ENCODE measurements at places on chromosomes 2 and 18.

- no peak for DNase-seq
These were observed 150.9 kb downstream of the EHBP1 start for GRCh38 chr2:62856228-62857040.

DNA sequence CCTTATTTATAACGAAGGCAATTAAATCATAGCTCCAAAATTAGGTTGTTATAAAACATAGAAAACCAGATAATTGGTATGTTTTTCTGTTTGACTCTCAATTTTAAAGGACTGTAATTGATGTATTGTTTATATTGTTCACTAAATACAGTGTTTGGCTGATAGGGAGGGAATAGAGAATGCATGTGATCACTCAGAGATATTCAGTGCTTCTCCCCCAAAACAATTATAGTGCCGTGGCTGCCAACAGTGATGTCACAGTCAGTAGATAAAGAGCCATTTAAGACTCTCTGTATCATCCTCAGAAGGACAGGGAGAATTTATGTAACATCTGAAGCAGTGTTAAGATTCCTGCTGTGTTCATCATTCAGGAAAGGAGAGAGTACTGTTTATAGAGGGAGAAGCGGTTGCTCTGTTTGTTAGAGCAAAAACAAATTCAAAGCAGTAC, 69.6 kb downstream of the PHLPP1 start:
- DNase-seq = no peak

GRCh38 chr18:39188278-39188677, 1622.7 kb upstream of the CELF4 start:
- DNase-seq = no peak

GRCh38 chr2:102425441-102426132, 2.6 kb downstream of the IL18RAP start:
- DNase-seq = no peak

DNA sequence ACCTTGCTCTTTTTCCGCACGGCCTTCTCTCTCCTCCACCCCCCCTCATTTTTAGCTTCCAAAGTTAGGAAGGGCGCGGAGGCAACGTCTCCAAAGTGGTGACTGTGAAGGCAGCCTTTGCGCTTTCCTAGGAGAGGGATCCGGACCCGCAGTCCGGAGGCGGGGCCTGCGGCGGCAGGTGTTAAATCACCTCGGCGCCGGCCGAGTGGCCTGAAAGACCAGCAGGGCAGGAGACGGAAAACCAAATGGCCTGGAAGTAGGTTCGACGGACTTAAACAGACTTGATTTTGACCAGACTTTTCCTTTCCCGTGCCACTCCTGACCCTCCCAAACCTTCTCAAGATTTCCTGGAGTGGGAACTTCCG, 615 bp downstream of the GORASP2 start:
- no peak for DNase-seq

DNA sequence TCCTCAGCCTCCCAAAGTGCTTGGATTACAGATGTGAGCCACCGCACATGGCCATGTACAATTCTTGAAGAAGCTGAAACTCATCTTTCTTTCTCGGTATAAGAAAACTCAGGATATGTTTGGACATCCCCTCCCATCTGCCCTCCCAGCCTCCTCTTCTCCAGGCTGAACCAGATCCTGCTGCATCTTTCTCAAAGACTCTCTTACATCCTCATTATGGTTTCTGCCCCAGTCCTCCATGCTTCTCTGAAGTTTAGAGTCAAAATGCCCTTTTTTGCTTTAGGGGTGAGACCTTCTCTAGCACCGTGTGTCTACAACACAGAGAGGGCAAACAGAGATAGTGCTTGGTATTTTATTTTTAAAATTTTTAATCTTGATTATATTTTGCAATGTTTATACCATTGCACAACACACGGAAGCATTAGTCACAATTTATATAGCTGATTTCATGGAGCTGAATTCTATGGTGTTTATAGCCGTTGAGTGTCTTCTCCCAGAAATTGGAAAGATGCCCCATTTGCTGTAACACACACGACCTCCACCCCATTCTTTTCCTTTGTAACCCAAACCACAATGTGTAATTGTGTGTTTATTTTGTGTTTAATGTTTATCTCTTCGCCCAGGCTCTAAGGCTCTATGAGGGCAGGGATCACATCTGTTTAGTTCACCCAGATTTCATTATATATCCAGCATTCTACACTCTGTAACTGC, 206.0 kb upstream of the TNP1 start:
- no peak for DNase-seq

DNA sequence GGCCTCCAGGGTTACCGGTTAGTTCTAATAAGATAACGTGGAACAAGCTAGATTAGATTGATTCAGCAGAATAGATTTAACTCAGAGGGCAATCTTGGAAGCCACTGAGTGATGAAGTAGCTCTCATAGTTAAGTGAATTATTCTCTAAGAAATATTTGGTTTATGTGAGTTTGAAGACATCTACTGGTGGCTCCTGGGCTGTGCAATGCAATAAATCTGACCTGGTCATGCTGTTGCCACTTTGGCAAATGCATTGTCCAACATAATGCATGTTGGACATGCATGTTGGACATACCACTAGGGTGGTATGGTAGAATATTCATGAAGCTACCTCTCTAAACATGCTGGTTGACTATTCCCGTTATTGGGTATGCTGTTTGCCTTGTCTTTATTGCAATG, 493.7 kb upstream of the VRK2 start:
- no peak for DNase-seq

DNA sequence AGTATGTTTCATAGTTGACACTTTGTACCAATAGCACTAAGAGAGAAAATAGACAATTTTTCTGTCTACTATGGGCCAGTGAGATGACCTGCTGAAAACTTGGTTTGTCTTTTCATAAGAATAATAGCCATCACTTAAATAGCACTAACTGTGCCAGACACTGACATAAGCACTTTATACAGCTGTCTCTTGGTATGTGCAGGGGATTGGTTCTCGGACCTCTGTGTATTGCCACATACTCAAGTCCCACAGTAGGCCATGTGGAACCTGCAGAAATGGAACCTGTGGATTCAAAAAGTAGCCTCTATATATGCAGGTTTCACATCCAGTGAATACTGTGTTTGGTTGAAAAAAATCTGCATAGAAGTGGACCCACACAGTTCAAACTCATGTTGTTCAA, 126.7 kb downstream of the XRCC5 start:
- no peak for DNase-seq

DNA sequence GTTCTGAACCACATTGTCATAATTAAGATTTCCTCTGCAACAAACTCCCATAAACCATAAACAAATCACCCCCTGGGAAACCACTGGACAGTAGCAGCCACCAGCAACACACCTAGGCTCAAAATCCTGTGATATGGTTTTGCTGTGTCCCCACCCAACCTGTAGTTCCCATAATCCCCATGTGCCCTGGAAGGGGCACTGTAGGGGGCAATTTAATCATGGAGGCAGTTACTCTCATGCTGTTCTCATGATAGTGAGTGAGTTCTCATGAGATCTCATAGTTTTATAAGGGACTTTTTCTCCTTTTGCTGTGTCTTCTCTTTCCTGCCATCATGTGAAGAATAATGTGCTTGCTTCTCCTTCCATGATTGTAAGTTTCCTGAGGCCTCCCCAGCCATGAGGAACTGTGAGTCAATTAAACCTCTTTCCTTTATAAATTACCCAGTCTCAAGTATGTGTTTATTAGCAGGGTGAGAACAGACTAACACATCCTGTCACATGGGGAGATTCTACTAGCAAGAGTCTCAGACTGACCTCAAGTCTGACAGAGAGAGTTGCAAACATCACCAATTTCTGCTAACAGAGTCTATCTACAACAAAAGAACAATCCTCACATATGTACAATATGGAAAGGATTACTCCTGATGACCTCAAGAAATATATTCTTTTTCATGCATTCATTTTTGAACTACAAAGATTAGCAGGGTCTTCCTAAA, 182.6 kb downstream of the GRB14 start:
- DNase-seq = no peak

GRCh38 chr2:11904029-11904428, 157.6 kb downstream of the LPIN1 start:
- DNase-seq = peak; percentile 44

GRCh38 chr2:120514521-120514920, 168.6 kb downstream of the INHBB start:
- no peak for DNase-seq

DNA sequence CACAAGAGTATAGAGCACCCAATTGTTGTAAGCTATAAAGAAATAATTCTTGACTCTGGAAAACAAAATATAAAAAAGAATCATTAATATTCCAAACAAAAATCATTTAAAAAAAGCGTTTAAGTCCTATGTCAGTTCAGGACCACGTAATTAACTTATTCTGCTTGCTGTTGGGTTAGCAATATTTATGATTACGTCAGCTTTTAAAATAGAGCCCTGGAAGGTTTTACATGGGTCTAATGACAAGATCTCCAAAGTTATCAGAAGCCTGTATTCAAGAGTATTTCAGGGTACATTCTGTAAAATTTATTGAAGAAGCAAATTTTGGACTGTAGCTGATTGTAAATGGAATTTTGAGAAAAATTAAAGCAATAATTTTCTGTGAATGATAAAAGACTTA, 521.6 kb downstream of the DCC start:
- DNase-seq = no peak

DNA sequence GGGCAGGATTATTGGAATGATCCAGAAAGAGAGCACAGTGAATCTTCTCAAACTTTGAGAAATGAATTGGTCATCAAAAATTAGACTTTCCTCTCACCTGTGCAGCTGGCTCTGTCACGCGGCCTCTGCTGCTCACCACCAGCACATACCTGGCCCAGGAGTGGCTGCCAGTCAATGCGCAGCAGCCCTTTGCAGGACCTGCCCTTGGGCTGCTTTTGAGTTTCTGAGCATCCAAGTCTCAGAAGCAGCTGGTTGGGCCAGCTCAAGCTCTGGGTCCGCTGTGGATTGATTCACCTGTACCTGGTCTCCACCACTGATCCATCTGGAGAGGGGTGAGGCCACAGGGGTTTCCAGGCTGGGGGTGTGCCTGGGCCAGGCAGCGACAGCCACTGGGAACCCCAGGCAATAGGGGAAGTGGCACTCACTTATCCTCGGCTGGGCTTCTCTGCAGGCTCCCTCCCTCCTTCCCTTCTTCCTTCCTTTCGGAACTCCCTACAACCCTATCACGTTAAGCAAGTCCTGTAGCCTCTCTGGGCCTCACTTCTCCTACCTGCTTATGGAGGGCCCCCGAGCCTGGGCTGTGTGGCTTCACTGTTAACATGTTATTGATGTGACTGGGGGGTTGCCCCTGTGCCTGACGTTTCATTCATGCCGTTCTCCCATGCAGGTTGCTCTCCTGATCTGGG, 48.1 kb downstream of the SH3BP4 start:
- DNase-seq = no peak

GRCh38 chr18:23595591-23595990, 9.3 kb upstream of the NPC1 start:
- DNase-seq = no peak

- DNase-seq = no peak
These were observed 159.7 kb downstream of the TFCP2L1 start for GRCh38 chr2:121125350-121125749.

- DNase-seq = no peak
These were observed 298.8 kb downstream of the SRBD1 start for GRCh38 chr2:45312275-45312674.

DNA sequence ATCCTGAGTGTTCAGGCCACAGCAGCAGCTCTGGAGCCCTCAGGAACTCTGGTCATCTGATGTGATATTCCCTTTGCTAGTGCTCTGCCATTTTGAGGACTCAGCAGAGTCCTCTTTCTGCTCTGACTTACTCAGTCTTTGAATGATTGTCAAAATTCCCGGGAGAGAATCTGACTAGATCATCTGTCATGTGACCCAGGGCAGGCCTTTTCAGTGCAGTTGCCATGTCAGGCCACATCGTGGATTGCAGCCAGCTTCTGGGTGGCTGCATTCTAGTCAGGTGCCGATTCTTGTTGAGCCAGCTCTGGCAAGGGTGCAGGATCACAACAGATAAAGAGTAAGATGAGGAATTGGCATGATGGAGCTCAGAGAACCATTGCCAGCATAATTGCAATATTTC, 795.6 kb downstream of the CPS1 start:
- DNase-seq = no peak

DNA sequence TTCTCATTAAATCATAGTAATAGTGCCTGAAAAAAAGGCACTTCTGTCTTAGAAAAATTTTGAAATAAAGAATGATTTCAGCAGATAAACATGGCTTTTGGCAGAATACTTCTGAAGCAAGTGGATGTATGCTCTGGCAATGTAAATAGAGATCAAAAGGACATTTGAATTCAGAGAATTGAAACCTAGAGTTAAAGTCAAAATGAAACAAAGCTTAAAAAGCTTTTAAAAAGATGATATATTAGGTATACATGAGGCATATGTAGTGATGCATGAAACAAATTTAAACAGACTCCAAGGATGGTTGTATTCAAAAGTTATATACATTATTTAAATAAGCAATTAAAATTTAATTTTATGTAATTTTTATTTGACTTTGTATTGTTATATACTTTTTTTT, 1344.5 kb upstream of the TMEFF2 start:
- DNase-seq = no peak

DNA sequence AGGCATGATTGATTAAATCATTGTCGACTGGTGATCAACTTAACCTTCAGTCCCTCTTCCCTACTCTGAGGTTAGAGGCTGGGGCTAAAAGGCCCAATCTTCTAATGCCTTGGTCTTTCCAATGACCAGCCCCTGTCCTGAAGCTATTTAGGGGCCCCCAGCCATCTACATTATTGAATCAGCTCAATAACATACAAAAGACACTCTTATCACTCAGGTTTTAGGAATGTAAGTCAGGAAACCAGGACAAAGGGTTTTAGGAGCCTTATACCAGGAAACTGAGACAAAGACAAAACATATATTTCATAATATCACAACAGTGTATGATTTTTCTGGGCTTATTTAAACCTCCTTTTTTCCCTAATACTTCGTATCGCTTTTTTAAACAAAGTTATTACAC, 198.6 kb downstream of the RNF152 start:
- DNase-seq = no peak

Measured in CD4-positive, alpha-beta T cell treated with Interferon alpha-2 for 1 hour (primary cell).